NCI-H460 (cell line): ENCODE measurements at places on chromosomes 3 and 15. TPM values are rescaled to one million over a fixed set of nuclear protein-coding genes. Genes with fewer than 3 reads are reported as not detected.

DNA sequence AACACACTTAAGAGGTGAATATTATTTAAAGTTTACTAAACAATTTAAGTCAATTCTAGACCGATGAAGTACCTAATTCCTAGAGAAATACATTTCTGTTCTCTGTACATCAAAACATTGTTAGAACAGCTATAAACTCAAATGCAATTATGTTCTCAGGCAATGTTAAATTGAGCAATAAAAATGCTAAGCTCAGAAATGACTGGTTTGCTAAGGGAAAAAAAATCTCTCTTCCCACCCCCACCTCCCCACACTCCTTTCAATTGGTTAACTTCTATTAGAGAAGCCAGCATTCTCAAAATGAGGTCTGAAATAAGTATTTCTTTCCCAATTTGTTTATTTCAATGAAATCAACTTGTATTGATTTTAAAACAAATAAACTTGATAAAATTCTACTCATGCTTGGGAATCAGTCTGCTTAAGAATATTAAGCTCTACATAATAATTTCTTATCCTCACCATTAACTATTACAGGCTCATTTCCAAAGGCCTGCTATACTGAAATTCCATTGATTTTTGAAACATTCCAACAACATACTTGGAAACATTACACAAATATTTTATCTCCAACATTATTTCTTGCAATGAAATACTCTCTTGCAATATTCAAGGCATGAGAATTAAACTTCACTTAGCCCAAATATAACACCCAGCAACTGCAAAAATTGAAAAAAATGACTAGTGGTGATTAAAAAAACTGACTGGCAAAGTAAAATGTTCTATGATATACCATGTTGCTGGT is 22.6 kb downstream of the TSPAN3 start:
- DNase-seq, result no peak

- no peak for DNase-seq
Measured at GRCh38 chr3:160648701-160649100, 28.3 kb upstream of the ARL14 start.

Gene CP
- 6.2 TPM in 2 replicates for total RNA-seq

DNA sequence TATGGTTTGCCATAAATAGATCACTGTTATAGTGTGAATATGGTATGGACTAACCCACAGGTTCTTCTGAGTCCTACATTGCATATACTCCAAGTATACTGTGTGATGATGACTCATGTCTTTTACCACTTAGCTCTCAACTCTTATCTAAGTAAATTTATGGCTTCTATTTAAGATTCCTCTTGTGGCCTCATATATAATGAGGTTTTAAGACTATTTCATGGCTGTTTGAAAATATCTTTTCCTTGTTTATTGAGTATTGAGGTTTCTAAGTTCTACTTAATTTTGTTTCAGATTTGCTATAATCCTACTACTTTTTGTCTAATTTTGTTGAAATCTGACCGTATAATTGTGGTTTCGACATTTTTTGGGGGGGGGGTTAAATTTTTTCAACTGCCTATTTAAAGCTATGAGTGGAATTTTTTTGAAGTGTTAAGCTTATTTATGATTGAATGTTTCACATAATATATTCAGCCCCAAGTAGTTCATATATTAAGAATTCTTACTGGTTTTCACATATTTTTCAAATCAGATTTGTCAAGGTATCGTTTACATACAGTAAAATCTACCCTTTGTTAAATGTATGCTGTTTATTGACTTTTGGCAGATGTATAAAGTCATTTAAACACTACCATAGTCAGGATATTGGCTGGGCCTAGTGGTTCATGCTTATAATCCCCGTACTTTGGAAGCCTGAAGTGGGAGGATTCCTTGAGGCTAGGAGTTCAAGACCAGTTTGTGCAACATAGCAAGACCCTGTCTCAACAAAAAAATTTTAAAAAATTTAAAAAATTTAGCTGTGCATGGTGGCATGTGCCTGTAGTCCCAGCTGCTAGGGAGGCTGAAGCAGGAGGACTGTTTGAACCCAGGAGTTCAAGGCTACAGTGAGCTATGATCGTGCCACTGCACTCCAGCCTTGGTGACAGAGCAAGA is 11.7 kb downstream of the SLC25A36 start:
- no peak for DNase-seq
